ENCODE measurements at places on chromosomes 16 and 17.

GRCh38 chr16:8063159-8063558 is 527.2 kb downstream of the TMEM114 start:
- DNase-seq, result peak; percentile 33

DNA sequence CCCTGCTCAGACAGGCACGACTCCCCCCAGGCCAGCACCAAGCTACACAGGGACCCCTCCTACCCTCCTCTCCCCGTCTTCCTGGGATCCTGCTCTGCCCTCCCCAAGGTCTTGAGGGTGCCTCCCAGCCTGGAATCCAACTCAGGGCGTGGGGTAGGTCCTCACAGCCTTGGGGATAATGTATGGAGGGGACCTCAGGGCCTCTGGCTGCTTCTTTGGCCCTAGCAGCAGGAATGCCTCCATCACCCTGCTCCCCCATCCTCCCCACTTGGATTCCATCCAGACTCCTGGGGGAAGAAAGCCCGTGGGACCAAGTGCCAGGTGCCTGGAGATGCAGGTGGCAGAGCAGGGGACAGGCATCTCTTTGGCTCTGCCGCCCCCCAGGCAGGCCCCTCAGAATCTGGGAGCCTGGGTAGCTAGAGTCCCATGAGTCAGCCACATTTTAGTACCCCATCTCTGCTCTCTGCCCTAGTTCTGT is 10.7 kb upstream of the STAC2 start:
- no peak for DNase-seq

DNA sequence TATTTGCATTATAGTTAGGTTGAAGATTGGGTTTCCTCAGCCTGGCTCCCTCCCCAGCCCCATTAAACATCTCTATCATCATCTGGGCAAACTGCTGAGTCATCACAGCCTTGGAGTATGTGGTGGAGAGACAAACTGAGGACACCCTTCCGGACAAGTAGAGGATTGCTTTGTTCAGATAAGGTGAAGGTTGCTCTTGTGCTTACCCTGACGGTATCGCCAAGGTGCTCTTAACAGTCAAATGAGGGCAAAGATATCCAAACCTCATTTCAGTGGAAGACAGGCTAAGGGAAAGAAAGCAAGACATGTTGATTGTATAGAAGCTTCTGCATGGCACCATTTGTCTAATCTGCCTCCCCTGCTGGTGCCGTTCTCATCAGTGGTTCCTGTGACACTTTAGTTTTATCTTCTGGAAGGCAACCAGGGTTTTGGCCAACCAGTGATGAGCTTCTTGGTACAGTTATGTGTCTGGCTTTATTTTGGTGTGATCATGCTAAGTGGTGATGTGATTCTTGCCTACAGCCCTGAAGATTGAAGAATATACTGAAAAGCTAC is 56.9 kb upstream of the LGALS9 start:
- no peak for DNase-seq

GRCh38 chr16:8585041-8585440 is 5.3 kb downstream of the TMEM114 start:
- DNase-seq, result no peak

- peak; percentile 87 for DNase-seq
Observed at GRCh38 chr17:75785016-75785890, 647 bp downstream of the UNK start.

DNA sequence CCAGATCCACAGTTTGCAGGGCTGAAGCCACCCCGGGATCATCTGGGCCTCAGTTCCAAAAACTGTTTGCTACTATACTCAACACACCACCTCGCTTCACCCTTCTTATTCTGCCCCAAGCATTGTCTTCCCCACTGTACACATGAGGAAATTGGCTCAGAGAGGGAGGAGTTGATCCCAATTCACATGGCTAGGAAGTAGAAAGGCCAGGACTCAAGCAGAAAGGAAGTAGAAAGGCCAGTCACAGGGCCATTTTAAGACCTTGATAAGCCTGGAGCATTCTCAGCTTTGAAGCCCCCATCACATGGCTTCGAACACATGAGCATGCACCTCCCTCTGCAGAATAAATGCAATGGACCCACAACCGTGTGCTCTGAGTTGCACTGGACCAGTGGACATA is 7.7 kb upstream of the PRSS22 start:
- no peak for DNase-seq

DNA sequence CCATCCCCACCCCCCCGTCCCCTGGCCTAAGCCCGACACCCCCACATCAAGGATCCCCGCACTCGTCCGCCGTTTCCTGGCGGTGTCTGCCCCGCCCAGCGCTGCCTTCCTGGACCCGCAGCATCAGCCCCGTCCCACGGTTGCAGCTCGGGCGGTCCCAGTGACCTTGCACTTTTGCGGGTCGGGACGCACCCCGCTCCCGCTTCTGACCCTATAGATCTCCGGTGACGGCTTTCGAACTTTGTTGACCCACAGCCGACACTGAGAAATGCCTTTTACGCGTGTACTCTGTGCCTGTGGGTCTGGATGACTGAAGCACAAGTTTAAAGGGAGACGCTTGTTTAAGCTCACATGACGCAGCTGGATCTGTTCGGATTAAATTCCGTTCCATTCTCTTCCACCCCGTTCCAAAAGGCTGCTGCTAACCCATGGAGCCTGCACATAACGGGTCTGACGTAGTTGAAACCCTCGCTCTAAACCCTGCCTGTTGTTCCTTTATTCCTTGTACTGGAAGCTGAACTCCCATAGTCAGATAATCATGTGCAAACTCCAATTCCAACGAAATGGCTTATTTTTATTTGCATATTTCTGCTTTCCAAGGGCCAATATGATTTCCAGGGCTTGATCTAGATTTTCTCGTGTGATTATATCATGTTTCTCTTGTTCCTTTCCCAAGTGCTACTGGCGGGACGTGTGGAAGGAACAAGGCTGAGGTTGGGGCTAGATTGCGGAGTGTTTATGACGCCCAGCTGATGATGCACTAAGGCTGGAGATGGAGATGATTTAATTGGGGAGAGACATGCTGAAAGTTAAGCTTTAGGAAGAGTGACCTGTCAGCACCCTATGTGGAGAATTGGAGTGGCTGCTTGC is 834 bp downstream of the FLYWCH1 start:
- DNase-seq, result peak; percentile 55

DNA sequence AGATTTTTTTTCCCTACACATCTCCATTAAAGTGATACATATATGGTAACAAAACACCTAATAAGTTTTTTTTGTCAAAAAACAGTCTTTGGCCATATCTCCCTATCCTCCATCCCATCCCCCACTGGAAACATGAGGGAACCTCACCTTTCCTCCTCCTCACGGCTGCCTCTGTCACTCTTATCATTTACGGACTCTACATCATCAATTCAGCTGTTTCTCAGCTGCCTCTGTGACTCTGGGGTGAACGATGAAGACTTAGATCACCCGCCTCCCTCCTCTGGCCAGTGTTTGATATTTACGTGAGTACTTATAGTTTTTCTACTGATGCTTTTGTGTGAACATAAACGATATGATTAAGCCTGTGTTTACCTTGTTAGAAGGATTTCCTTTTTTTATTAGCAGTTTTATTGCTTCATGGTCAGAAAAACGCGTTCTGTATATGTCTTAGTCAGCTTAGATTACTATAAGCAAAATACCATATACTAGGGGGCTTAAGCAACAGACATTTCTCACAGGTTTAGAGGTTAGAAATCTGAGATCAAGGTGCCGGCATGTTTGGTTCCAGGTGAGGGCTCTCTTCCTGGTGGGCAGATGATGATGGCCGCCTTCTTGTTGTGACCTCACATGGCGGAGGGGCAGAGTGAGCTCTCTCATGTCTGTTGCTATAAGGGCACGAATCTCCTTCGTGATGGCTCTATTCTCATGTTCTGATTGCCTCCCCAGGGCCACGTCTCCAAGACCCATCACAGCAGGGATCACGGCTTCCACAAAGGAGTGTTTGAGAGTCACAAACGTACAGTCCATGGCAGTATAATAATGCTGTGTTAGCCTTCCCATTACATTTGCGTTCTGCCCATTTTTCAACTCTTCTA is 32.1 kb downstream of the DNAH17 start:
- no peak for DNase-seq

GRCh38 chr16:53566552-53567245 is 63.7 kb upstream of the AKTIP start:
- DNase-seq, result no peak

DNA sequence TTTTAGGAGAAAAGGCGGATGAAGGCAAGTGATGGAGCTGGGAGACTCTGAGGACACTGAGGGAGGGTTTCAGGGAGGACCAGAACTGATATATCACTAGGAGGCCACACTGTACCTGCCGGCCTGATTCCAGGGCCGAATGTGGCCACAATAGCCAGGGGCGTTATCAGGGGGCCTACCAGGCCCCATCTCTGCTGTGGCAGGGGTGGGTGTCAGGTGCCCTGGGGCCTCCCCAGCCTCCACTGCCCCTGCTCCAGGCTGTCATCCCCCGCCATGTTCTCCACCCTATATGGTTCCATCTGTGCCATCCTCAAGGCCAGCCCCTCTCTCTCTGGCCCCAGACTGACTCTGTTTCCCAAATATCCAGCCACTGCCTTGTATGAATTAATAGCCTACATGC is 246.5 kb downstream of the GSG1L start:
- no peak for DNase-seq

GRCh38 chr17:73650617-73651200 is 6.5 kb upstream of the SDK2 start:
- no peak for DNase-seq

DNA sequence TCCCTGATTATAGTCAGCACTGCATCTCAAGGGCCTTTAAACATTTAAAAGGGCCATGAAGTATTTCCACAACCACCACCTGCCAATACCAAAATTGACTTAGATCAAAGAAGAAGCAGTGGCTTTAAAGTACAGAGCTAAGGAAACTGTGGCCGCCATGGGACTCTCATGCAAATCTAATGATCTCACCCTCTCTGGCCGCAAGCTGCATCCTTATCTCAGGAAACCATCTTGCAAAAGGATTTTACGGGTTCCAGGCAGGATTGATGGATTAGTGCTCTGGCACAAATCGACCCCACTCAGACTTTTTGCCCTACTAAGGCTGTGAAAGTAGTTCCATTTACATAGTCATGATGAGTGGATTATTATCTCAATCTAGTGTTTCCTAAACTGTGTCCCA is 22.6 kb downstream of the CDRT4 start:
- DNase-seq, result no peak

- peak; percentile 92 for DNase-seq
Observed at GRCh38 chr16:546909-547770, 13.1 kb upstream of the PRR35 start.

DNA sequence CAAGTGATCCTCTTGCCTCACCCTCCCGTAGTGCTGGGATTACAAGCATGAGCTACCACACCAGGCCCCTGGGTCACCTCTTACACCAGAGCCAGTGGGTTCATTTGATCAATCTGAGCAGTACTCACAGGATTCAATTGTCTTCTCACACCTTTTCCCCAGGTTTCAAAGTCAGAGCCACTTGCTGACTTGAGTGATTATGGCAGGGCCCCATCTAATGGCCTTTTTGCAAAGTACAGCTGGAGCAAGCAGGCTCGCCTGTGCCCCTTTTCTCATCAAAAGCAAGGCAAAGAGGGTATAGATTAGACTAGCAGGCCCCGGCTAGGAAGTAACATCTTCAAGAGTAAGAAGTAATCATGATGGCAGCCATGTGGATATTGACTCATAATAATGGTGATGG is 114.8 kb upstream of the NOL11 start:
- DNase-seq, result peak; percentile 68

GRCh38 chr17:5587438-5588032 is 3.2 kb upstream of the NLRP1 start:
- DNase-seq, result peak; percentile 84

DNA sequence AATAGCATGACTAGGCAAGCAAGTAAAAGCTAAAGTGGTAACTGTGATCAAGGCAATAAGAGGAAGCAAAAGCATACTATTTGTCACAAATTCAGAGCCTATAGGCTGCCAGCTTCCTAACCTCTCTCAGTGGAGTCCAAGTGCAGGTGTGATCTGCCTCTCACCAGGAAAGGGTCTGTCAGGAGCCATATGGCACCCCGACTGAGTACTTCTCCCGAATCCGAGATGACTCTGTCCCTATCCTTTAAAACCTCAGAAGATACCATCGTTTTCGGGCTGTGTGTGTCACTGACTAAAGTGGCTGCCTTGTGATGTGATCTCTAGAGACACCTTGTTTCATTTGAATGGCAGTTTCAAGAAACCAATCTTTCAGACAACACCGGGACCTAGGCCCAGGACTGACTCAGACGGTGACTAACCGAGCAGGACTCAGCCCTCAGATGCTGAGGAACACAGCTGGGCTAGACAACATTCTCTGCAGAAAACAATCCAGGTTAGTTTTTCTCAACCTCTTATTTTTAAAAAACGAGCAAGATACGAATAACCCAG is 63.6 kb downstream of the SMG6 start:
- DNase-seq, result peak; percentile 35

DNA sequence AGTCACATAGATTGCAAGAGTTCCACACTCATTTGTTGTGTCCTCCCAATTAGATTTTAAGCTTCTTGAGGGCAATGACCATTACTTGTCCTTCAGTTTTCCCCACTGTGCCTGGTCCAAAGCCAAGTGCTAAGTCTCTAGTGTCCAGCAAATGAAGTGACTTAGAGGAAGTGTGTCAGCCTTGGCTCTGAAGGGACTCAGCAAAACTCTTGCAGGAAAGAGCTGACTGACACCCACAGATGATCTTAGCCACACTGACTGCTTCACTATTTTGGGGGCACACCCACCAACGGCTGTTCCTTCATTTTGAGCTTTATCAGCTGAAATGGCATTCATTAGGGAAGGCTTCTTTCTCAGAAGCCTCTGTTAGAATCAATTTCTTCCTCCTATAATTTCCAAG is 358.1 kb downstream of the UTP18 start:
- DNase-seq, result no peak

DNA sequence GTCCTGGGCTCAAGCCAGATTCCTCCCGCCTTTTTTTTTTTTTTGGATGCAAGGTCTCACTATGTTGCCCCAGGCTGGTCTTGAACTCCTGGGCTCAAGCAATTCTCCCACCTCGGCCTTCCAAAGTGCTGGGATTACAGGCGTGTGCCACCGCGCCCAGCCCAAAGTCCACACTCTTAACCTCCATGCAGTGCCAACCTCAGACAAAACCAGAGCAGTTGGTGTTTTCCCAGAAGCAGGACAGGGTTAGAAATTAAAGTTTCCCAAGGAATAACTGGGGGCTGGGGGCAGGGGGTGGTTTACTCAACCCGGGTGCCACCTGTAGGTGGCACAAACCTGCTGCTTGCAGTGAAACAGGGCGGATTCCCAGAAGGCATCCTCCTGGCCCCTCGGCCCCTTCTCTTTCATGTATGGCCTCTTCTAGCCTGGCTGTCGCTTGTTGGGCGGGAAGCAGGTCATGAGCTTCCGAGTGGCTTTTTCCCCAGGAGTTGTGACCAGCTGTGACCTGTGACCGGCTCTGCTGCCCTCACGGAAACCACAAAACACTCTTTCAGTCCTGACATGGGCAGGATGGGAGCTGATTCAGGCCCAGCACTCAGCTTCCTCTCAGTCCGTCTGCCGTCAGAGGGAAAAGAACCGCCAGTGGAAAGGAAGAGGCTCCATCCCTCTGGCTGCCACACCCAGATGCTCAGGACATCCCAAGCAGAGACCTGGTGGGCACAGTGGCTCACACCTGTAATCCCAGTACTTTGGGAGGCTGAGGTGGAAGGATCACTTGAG is 25.6 kb upstream of the USP7 start:
- DNase-seq, result no peak

Measured in G401 (cell line).